ENCODE measurements at places on chromosomes 7 and 10.

DNA sequence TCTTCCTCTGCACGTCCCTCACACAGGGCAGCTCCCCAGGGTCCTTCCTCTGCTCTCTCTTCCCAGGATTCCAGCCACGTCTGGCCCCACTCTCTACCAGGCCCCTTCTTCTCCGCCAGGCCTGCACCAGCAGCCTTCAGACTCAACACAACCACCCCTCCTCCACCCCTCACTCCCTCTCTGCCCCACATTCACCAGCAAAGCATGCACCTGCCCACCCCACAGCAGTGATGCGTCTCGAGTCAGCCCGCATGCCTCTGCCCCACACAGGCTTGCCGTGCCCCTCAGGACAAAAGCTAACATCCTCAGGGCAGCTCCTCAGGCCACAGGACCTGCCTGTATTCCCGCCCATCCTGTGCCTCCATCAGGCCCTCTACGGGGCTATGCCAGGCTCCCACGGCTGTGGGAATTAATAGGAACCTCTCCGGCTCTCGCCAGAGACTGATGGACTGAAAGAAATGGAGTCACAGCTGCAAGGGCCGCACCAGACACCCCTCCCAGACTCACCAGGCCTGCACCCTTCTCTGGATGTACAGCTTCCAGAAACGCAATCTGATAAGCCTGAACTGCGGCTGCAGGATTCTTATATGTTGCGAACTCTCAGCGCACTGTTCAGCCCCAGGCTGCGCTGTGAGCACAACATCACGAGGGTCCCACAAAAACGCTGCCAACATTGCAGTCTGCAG lies 100.1 kb downstream of the CYTH3 start:
- no peak for DNase-seq

GRCh38 chr7:120991581-120991980 lies 3.1 kb downstream of the CPED1 start:
- DNase-seq = peak; percentile 46

DNA sequence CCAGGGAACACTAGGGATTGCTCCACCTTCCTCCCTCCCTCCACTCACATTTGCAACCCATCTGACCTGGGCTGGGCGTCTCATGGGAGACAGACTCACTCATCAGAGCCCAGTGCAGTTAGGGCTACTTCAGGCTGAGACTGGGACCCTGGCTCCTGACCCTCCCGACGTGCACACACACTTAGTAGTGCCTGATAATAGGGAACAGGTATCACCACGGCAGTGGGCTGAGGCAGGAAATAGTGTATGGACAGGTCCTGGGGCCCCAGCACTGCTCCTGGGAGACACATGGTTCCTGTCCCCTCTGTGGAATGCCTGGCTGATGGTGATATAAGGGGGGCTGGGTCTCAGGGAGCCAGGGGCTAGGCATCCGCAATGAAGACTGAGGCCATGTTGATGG lies 14.3 kb downstream of the AQP1 start:
- DNase-seq = no peak

- no peak for DNase-seq
Measured at GRCh38 chr7:80197627-80198026, 63.0 kb downstream of the GNAI1 start.

GRCh38 chr10:75978213-75978612 lies 546.8 kb downstream of the LRMDA start:
- no peak for DNase-seq

DNA sequence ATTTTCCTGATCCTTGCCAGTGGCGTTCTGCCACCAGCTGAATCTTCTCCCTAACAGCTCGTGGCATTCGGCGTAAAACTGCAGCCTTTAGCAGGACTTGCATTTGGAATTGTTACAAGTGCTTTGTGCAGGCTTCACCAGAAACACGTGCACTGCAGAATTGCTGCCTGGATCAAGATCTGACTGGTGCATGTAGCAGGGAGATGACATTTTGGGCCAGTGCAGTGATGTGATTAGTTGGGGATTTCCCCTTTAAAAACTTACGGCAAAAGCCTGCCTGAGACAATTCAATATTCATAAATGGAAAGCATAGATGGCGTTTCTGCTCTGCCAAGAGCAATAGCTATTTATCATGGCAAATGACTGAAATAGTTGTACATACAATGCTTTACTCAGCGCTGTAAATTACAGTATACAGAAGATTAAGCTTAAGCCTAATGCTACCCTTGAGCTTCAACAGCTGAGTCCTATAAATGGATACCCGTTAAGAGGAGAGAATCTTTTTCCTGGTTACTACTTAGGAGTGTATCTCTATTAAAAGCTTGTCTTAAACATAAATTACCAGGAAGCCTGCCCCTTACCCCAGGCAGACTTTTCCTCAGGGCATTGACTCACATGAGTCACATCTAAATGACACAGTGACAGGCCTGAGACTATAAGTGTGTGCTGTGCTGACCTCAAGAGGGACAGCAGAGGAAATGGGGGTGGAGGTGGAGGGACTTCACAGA lies 106.3 kb downstream of the ATXN7L1 start:
- DNase-seq = peak; percentile 87

GRCh38 chr7:46955531-46955930 lies 626.4 kb downstream of the TNS3 start:
- DNase-seq = no peak

- DNase-seq = no peak
Measured at GRCh38 chr10:6023661-6024333, 38.4 kb downstream of the IL2RA start.

- DNase-seq = no peak
Measured at GRCh38 chr10:34347131-34347530, 468.0 kb downstream of the PARD3 start.

DNA sequence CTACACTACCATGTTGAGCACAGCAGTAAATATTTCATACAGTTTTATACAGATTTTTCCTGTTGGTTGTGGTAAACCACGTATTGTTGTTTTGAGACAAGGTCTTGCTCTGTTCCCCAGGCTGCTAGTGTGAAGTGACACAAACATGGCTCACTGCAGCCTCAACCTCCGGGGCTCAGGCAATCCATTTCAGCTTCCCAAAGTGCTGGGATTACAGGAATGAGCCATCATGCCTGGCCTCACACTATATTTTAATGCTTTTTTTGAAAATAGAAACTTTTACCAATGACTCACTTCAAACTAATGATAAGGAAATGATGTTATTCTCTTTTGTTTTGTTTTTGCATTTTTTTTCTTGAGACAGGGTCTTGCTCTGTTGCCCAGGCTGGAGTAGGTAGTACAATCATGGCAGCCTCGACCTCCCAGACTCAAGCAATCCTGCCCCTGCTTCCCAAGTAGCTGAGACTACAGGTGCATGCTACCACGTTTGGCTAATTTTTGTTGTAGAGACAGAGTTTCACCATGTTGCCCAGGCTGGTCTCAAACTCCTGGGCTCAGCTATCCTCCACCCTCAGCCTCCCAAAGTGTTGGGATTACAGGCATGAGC lies 210.6 kb downstream of the TPST1 start:
- no peak for DNase-seq

- DNase-seq = no peak
Measured at GRCh38 chr10:34647160-34647559, 167.9 kb downstream of the PARD3 start.

GRCh38 chr7:68688416-68689086 lies 909.7 kb upstream of the AUTS2 start:
- DNase-seq = peak; percentile 26

DNA sequence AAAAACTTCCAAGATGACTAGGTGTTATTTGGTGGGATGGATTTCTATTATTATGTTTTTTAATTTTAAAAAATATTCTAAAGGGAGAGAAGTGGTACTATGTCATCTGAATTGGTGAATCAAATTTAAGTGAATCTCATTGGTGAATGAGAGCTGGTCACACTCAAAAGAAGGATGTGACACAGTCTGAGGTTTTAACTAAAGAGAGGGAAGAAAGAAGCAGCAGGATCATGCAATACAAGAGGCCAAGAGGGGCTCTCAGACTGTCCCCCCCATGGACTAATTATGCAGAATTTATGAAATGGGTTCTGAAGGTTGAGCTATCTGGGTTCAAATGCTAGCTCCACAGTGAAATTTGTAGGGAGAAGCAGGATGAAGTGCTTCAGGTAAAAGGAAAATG lies 16.2 kb downstream of the MACC1 start:
- DNase-seq = no peak

DNA sequence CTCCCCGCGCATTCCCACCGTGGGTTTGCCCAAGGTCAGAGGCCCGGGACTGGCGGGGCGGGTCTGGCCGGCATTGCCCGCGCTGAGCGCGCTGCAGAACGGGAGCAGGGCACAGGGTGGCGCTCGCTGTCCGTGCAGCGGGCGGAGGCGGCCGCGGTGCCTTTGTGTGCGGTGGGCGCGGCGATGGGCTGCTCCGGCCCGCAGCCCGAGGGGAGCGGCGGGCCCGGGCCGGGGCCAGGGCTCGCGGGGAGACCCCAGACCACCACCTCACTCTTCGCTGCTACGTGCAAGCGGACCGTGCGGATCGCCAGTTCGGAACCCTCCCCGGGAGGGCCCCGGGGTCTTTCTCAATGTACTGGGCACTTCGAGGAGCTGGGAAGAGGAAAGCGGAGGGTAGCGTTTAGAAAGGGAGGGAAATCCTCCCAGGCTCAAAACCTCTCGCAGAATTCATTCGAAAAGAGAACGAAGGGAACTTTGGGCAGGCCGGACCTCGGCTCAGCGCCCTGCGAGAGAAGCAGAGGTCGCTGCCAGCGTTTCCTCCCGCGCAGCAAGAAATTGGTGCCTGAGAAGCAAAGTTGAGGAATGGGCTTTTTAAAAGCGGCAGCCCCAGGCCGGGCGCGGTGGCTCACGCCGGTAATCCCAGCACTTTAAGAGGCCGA lies 8.5 kb downstream of the SP8 start:
- peak; percentile 66 for DNase-seq

DNA sequence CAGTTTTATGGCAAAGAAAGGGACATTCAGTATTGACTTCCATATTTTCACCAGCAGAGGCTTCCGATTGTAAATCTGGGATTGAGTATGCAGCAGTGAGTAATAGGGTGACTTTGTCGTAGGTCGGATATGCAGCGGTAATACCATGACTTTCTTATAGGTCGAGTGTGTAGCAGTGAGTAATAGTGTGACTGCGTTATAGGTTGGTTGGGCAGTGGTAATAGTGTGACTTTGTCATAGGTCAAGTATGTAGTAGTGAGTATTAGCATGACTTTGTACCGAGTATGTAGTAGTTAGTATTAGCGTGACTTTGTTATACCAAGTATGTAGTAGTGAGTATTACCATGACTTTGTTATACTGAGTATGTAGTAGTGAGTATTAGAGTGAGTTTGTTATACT lies 268.2 kb upstream of the ADARB2 start:
- no peak for DNase-seq

Measured in tongue (tissue), 3 donors.